Hematopoietic multipotent progenitor cell (in vitro differentiated cells): ENCODE measurements at places on chromosomes 6 and 20. TPM values are rescaled to one million over a fixed set of nuclear protein-coding genes. Genes with fewer than 3 reads are reported as not detected.

Gene TCEA2
- 32.6 TPM for total RNA-seq

Gene APOBEC2
- total RNA-seq: not detected

Gene GRIK2
- under 0.01 TPM for total RNA-seq

Gene LTA
- under 0.01 TPM for total RNA-seq

Gene SMLR1
- total RNA-seq: not detected

Gene DDO
- total RNA-seq: 4.6 TPM

Gene ELOVL2
- total RNA-seq: not detected

Gene CYP39A1
- under 0.01 TPM for total RNA-seq

Gene SLC18B1
- 1.9 TPM for total RNA-seq

Gene CD93
- 5.9 TPM for total RNA-seq

Gene CLVS2
- total RNA-seq: under 0.01 TPM

DNA sequence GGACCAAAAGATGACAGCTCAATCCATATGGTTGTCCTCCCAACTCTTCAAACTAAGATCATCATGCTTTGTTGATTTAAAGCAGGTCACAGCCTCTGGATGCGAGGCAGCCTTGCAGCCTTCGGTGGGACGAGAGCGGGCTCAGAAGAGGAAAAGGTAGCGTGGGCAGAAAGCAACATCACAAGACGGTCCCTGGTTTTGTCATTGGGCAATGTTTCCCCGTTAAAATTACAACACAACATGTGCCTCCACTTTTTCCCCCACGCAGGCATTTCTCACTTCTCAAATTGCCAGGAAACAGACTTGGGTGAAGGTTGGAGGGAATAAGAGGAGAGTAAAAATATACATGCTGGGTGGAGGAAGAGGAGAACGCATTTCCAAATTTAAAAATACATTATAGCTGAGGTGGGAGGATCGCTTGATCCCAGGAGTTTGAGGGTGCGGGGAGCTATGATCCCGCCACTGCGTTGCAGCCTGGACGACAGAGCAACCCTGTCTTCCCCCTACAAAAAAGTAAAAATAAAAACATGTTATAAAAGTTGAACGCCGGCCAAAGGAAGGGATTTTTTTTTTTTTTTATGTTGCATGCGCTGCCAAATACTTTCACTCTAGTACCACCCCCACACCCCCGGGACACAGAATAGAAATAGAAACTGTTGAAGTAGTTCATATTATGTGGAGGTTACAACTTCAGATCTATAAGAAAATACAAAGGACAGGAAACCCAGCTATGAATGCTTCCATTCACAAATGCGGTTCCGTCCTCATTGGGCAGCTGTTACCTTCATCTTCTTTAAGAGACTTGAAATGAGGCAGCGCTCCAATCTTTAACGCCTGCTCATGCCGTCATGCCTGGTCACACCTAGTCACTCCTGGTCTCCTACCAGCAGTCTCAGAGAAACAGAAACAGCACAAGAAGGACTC is 13.9 kb upstream of the NAA20 start:
- peak; percentile 46 for DNase-seq

DNA sequence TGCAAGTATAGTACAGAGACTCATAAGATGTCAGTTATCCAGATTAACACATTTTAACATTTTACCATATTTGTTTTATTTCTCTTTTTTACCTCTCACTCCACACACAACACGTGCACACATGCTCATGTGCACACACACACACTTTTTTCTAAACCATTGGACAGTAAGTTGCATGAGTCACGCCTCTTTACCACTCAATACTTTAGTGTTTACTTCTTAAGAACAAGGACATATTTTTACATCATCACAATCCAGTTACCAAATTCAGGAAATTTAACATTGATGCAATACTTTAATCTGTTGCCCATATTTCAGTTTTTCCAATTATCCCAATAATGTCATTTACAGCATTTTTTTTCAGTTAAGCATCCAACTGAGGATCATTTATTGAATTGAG is 109.0 kb downstream of the RIN2 start:
- DNase-seq: no peak

GRCh38 chr6:167304912-167305311 is 13.8 kb downstream of the UNC93A start:
- DNase-seq: no peak

DNA sequence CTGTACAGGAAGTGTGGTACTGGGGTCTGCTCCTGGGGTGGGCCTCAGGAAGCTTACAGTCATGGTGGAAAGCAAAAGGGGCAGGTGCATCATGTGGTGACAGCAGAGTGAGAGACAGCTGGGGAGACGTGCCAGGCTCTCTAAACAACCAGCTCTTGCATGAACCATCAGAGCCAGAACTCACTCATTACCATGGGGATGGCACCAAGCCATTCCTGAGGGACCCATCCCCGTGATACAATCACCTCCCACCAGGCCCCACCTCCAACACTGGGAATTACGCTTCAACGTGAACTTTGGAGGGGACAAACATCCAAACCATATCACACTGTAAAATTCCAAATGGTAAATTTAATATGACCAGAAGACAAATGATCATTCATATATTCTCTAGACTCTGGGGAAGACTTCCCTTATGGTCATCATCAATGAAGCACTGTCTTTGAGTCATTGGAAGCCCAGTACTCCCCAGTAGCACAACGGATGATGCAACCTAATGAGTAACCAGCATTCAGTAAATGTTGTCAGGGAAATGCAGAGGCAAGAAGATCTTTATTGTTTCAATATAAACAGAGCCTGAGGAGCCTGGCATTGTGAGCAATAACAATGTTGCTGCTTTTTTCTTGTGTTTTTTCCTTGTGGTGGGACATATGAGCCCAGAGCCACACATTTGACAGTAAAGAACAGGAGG is 48.2 kb upstream of the RALY start:
- no peak for DNase-seq

- DNase-seq: no peak
These were observed 199.9 kb downstream of the DTNBP1 start for GRCh38 chr6:15462717-15463525.

DNA sequence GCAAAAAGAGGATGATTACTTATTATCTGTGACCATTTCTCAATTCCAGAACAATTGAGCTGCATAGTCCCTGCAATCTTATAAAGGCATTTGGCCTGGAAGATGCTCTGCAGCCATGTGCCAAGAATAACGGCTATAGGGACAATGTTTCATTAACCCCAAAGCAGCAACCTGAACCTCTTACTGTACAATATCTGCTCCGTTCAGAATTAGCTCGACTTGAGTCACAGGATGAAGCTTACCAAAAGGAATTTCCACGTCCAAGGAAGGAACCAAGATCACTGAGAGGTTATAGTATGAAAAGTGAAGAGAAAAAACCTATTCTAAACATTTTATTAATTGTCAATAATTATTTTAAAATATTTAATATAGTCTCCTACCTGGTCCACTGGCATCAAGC is 167.3 kb upstream of the GMDS start:
- no peak for DNase-seq

GRCh38 chr20:43658069-43658722 is 8.7 kb upstream of the MYBL2 start:
- no peak for DNase-seq

GRCh38 chr6:147081076-147081609 is 123.1 kb upstream of the STXBP5 start:
- no peak for DNase-seq

GRCh38 chr6:139909992-139910391 is 535.5 kb upstream of the CITED2 start:
- no peak for DNase-seq

- DNase-seq: no peak
These were observed 684.8 kb downstream of the DHX35 start for GRCh38 chr20:39646874-39647413.

DNA sequence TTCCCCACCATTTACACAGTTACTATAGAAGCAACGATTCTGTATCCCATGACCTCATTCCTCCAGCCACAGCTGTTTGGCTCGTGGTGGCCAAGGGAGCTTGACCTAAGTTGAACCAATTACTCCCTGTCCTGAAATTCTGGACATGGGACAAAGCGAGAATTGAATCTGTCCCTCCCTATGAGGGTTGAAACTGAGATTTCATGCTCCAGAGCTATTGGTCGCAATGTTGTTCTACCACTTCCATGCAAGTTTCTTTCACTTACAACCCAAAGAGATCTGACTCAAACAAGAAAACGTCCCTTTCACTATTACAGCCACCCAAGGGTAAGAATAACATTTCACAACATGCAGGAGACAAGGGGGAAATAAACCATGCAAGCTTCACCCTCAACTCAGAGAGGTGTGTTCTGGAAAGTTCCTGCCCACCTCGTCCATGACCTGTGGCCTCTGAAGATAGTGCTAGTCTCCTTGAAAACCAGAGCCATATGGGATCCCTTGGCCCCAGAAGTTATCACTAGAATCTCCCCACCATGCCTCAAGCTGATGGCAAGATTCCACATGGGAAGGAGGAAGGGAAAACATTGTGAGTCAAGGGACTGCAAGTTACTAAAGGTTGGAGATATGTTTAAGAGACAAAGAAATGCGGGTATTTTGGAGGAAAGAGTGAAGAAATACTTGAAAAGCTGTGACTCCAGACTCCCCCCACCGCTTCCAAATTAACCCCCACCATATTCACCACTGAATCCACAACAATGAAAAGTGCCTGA is 74.5 kb upstream of the SRSF6 start:
- no peak for DNase-seq

DNA sequence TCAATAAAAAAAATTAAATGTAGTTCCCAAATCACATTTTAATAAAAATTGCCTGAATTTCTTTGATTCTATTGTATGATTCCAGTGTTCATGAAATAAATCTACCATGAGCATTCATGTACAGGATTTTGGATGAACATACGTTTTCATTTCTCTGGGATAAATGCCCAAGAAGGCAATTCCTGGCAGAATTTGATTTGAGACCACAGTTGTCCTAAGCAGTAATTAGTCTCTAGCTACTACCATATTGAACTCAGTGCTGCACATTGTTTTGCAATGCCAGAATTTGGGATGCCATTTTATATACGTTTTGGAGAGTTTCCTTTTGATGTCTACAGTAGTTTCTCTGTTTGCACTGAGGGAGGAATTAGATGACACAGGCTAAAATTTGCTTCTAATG is 265.3 kb upstream of the HS3ST5 start:
- no peak for DNase-seq

DNA sequence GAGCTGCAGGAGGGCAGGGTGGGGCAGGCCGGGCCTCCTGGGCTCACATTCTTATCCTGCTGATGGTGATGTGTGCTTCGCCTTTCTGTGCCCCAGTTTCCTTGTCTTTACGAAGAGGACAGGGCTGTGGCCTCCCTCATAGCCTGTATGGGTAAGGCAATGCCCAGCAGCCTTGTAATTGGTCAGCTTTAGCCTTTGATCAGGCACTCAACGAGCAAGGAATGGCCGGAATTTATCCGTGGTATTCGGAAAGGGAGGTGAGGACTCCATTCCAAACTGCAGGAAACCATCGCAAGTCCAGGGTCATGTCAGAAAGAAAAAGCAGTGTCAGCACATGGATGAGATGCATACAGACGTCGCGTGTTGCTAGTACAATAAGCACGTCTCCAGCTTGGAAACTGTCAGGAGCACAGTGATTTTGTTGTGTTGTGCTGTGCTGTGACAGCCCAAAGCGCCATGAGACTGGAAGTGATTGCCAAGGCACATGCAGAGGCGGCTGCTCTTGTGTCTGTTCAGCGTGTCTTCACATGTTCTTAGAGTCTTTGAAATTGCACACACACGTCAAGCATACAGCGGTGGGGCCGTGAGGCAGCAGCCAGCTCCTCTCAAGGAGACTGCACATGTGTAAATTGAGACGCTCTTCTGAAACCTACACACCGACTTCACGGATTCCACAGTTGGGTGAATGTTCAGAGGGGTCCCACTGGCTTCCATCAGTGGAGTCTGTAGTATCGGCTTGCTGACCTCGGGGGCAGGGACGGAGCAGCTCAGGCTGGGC is 6.2 kb downstream of the SS18L1 start:
- no peak for DNase-seq

DNA sequence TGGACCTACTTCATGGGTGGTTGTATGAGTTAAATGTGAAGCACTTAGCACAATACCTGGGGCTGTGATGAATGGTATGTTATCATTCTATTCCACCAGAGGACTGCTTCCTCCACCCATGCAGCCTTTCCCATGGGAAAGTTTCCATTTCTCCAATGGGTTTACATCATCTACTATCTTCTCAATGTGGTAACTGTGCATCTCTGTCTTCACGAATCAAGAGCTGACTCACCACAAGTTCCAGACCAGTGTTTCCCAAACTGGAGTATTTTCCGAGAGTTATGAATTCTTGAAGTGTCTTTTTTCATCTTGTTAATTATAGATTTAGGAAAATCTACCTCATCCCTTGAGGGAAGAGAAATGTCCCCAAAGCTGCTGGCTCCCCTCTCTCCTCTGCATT is 182.8 kb downstream of the UNC5CL start:
- no peak for DNase-seq

DNA sequence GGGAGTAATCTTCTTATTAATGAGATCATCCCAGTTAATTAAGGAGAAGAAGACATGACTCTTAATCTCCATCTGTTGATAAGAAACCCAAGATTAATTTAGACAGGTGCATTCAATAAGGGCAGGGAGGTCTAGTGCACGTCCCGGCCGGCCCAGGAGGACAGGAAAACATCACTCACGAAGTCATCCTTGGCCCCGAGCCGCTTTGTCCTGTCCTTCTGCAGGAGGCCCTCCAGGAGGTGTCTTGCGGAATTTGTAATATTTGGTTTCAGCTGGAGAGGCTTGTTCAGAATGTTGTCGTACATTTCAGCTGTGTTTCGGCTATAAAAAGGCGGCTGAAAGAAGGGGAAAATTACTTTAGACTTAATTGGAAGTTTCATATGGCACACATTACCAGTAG is 118.4 kb upstream of the SLC2A12 start:
- DNase-seq: no peak

- no peak for DNase-seq
These were observed 421.2 kb upstream of the HTR1E start for GRCh38 chr6:86516087-86516486.

DNA sequence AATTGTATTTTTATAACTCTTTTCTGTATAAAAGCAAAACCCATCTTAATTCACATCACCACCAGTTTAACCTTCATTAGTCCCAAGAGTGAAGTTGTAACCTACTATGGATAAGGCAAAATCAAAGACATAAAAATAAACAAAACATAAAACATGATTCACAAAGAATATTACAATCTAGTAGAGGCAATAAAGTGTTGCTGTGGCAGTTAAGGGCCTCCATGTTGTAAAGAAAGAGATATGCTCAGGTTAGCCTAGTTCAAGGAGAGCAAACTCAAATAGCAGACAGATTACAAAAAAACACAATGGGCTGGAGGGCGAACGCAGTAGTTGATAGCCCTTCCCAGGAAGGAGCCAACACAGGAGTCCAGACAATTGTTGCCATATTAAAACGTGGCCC is 13.4 kb downstream of the LGSN start:
- DNase-seq: no peak

- no peak for DNase-seq
These were observed 27.9 kb upstream of the SGK1 start for GRCh38 chr6:134345789-134346188.

GRCh38 chr6:125444006-125444923 is 142.5 kb upstream of the HDDC2 start:
- no peak for DNase-seq
